ENCODE measurements at places on chromosomes 1 and 21.

GRCh38 chr1:44543786-44544185, 130.5 kb downstream of the TMEM53 start:
- no peak for DNase-seq

- DNase-seq, result peak; percentile 67
Measured at GRCh38 chr1:118323246-118323645, 138.2 kb upstream of the SPAG17 start.

DNA sequence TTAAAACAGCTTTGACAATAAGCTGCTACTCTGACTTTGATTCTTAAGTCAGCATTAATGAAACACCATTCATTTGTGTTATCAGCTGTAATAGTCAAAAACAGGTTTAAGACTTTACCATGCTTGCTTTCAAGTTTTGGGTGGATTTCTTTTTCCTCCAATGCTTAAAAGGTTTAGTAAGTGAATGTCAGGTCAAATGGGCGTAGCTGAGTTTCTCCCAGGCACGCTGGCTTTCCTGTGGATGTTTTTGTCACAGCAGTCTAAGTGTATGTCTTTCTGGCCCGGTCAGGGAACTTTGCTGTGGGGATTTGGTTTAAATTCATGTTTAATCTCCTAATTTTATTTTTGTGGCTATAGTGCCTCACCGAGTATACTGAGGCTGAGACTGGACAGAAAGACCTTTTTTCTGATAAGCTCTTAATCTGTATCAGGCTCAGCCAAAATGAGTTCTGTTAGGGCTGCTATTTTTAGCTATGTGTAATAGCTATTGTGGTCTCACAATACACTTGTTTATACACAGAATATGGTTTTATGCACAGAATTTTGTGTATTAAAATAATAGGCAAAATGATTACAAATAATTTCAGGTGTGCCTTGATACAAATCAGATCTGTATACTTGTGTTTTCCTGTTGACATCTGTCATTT, 292.8 kb downstream of the DISC1 start:
- DNase-seq, result no peak

GRCh38 chr1:14970115-14970798, 183.3 kb upstream of the TMEM51 start:
- DNase-seq, result peak; percentile 80

- DNase-seq, result no peak
Measured at GRCh38 chr1:77506771-77507170, 175.7 kb downstream of the ZZZ3 start.

Measured in muscle of back (tissue), 13 donors.